NCI-H510A (cell line): ENCODE measurements at places on chromosomes 2 and 18.
A peak's percentile ranks its signal among the peaks of the same experiment; 100 is the strongest.

GRCh38 chr2:105379741-105380186, 19.1 kb downstream of the FHL2 start:
- no peak for DNase-seq

GRCh38 chr18:37611614-37612279, 46.1 kb upstream of the CELF4 start:
- no peak for DNase-seq

DNA sequence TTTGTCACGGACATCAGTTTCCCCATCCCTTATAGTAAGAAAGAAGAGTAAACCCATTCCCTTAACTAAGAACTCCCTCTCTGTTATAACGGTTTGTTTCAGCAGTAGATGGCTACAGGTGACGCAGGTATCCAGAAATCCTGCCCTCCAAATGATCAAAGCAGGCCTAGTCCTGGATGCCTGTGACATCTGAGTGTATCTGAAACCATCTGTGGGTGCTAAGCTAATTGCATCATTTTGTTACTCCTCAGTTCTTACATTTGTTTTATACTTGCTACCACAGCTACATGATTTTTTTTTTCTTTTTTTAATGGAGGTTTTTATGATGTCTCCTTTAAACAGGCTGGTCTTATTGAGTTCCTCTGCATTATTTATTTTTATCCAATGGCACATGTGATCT, 55.1 kb downstream of the AAK1 start:
- no peak for DNase-seq

DNA sequence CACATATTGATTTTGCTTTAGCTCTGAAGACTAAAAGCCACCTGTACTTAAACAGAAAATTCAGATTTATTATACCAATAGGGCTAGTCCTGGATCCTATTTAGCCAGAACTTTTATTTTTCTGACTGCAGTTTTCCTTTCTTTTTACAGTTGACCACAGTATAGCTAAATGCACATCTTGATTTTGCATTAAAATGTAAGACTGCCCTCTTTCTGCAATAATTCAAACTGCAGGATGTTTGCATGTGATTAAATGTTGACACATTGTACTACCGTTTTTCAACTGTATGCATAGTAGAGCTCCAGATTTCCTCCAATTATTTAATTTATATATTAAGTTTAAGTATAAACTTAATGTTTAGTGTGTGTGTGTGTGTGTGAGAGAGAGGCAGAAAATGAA, 1262.9 kb downstream of the SUCLG1 start:
- DNase-seq: no peak

GRCh38 chr18:7221424-7222155, 9.3 kb upstream of the LRRC30 start:
- peak; percentile 63 for DNase-seq
